ENCODE measurements at places on chromosomes 2 and 18.

DNA sequence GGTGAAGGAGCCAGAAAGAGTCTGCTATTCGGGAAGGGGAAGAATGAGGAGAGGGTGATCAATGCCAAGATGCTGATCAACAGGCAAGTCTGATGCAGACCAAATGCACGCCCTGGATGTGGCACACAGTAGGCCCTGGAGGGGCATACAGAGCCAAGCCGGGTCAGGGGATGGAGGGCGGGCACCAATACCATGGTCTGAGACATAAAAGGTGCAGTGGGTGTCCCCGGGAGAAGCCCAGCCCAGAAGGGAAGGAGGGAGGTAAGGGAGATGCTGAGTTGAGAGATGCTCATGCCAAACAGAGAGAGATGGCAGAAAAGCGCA is 66.6 kb upstream of the ID2 start:
- no peak for DNase-seq

- no peak for DNase-seq
Observed at GRCh38 chr2:21057097-21057496, 13.2 kb upstream of the APOB start.

- no peak for DNase-seq
Observed at GRCh38 chr2:107817378-107817777, 9.3 kb upstream of the RGPD4 start.

GRCh38 chr2:160721089-160722040 is 227.8 kb upstream of the RBMS1 start:
- no peak for DNase-seq

DNA sequence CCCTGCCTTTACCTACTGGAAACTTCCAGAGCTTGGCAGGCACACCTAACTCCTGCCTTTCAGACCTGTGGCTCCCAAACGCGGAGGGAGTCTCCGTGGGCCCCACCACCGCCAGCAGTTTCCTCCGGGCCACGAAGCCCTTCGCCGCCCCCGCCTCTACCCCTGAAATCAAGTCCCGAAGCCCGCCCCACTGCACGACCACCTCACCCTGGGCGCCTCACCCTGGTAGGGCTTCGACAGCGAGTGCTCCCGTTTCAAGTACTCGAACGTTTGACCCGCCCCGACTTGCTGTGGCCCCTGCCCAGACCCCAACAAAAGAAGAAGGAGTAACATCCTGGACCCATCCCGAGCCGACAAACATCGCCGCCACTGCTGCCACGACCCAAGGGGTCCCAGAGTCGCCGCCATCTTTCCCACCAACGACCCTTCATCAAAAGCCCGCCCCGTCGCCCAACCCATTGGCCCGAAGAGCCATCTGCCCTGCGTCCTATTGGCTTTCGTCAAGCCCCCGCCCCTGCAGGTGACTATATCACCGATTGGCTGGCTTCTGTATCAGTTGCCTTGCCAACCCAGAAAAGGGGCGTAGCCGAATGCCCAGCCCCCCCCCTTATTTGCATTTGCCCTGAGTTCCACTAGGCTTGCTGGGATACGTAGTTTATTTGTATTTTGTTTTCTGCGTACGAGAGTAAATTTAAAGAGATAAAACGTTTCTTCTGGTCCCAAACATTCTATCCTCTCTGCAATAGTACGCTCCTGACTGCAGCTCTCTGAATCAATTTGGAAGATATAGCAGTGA is at the start of gene LMAN2L:
LMAN2L (minus strand) TSS at position 432 of the 796 bp plus-strand sequence; CDS start at position 408, 24 bp downstream.
- DNase-seq, result peak; percentile 87

DNA sequence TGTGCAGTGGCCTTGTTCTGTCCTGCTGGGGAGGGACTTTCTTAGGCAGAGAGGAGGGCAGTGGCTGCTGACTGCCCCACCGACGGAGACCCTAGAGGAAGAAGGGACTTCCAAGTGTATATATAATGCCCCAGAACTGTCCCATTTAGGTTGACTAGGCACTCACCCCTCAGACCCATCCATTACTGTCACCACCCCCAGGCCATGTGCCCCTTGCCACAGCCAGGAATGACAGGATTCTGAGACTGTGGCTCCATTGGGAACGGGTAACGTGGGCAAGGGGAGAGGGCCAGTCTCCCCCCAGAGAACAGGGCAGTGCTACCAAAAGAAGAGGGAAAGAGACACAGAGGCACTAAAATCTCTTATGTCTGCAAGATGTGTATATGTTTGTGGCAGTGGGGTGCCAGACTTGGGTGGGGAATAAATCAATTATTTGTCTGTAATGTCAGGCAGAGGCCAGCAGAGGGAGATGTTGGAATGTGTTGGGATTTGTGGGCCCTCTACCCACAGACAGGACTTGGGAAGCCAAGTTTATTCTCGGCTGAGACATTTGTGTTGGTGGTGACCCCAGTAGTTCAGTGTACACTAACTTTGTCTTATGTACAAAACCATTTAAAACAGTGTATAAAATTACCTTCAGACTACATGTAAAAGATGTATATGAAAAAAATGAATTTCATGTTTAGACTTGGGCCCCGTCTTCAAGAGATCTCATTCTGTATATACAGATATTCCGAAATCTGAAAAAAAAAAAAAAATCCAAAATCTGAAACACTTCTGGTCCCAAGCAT is 24.0 kb upstream of the TMEM37 start:
- peak; percentile 38 for DNase-seq

- DNase-seq, result no peak
Observed at GRCh38 chr2:191365089-191365488, 119.9 kb downstream of the MYO1B start.

GRCh38 chr2:230267556-230267955 is 42.0 kb downstream of the SP140 start:
- no peak for DNase-seq
